ENCODE measurements at places on chromosomes 2 and 18. TPM values are rescaled to one million over a fixed set of nuclear protein-coding genes. Genes with fewer than 3 reads are reported as not detected.

UGT1A3 gene
- total RNA-seq = not detected

ITGB6 gene
- 0.12 TPM for total RNA-seq

IAH1 gene
- total RNA-seq = 86.0 TPM

ZNF514 gene
- 22.3 TPM for total RNA-seq

ATF2 gene
- 83.0 TPM for total RNA-seq

GMCL1 gene
- total RNA-seq = 27.6 TPM

TMEM178A gene
- 5.7 TPM for total RNA-seq

INPP5D gene
- 5.7 TPM for total RNA-seq

PLB1 gene
- total RNA-seq = 7.6 TPM

SERPINB10 gene
- not detected for total RNA-seq

INPP1 gene
- total RNA-seq = 62.6 TPM

CXCR1 gene
- total RNA-seq = not detected

BOD1L2 gene
- 366 TPM for total RNA-seq

UPP2 gene
- total RNA-seq = not detected

MYO7B gene
- 3.6 TPM for total RNA-seq

FBXO48 gene
- 2.4 TPM for total RNA-seq

MOGAT1 gene
- total RNA-seq = not detected

ABCB11 gene
- 7.2 TPM for total RNA-seq

POTEI gene
- total RNA-seq = 38.7 TPM

PKDCC gene
- total RNA-seq = 122 TPM

FBLN7 gene
- total RNA-seq = 3.3 TPM

MC5R gene
- 0.31 TPM for total RNA-seq

COL5A2 gene
- total RNA-seq = 15.7 TPM

CFAP65 gene
- total RNA-seq = 15.5 TPM

RPRM gene
- total RNA-seq = 4.7 TPM

IHH gene
- total RNA-seq = 0.39 TPM

C2orf74 gene
- 40.4 TPM for total RNA-seq

SCN7A gene
- total RNA-seq = 13.8 TPM

RAB6C gene
- total RNA-seq = 1.9 TPM

CHRND gene
- 0.16 TPM for total RNA-seq

CHRNG gene
- total RNA-seq = not detected

SLC30A3 gene
- total RNA-seq = 160 TPM

CABYR gene
- 451 TPM for total RNA-seq

All from testis (tissue), 5 donors.